ENCODE measurements at places on chromosomes 11 and 22.

DNA sequence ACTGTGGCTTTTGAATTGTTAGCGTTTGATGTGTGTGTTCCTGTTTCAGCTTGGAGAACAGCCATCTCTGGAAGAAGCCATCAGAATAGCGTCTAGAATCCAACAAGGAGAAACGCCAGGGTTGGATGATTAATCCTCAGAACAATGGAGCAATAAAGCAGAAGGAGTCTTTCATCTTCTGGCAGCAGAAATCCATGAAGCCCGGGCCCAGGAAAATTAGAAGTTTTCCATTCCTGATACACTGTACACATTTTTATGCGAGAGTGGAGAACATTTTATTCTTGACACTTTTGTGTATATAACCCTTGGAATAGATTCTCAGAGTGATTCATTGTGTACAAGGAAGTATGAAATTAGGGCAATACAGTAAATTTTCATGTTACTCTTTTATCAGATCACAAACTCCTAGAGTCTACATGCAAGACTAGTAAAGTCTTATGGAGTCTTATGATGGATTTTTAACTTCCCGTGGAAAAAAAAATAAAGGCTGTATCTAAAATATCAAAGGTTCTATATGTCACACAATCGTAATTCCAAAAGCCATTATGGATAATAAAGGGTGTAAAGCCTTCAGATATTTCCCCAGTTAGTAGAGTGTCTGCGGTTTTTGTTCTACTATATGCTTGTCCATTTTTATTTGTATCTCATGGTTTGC lies 45.9 kb upstream of the WEE1 start:
- ATAC-seq, result peak; percentile 67

DNA sequence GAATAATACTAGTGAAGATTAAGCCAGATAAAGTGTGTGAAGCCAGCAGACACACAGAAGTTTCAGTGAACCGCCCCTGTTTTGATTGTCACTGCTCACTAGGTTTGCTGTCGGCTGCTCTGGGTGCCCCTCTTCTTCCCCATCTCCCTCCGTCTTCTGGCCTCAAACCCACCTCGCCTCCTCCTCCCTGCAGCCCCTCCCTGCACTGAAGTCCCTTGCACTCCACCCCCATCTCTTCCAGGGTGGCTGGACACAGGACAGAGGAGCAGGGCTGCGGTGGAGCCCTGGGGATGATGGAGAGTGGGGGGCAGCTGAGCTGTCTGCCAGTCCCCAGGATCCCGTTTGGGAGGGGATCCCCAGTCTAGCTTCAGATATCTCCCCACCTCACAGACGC lies 53.5 kb downstream of the CYTH4 start:
- ATAC-seq, result no peak

DNA sequence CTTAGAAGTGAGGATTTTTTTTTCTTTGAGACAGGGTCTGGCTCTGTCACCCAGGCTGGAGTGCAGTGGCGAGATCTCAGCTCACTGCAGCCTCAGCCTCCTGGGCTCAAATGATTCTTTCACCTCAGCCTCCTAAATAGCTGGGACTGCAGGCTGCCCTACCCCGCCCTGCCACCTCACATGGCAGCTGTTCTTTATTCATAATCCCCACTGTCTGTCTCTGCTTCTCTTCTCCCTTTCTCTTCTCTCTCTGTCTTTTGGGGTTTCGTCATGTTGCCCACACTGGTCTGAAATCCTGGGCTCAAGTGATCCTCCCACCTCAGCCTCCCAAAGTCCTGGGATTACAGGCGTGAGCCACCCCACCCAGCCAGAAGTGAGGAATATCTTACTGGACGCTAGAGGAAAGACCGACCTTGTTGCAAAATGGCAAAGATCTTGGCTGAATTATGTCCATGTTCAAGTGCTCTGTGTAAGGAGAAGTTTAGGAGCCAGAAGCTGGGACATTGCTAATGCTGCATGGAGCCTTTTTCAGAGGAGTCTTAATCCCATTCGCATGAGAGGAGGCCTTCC lies 21.9 kb downstream of the KRTAP5-5 start:
- ATAC-seq, result no peak

GRCh38 chr11:131886201-131886600 lies 515.8 kb downstream of the NTM start:
- no peak for ATAC-seq

DNA sequence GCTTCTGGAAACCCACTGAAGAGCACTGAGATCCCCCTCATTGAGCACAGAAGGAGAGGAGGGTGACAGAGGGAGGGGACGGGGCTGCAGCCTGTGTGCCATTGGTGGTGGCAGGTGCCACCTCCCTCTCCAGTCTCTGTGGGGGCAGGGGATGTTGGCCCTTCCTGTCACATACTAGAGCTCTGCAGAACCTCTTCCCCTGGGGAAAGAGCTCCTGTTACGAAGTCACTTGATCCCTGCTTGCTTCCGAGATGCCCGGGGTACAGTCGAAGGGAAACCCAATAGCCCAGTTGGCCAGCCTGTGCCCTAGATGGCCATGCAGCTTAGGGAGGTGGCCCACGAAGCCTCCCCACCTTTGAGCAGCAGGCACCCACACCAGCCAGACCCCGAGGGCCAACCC lies 29.4 kb downstream of the DAGLA start:
- ATAC-seq, result no peak

GRCh38 chr11:1503708-1504104 lies 17.1 kb upstream of the MOB2 start:
- ATAC-seq, result peak; percentile 23

DNA sequence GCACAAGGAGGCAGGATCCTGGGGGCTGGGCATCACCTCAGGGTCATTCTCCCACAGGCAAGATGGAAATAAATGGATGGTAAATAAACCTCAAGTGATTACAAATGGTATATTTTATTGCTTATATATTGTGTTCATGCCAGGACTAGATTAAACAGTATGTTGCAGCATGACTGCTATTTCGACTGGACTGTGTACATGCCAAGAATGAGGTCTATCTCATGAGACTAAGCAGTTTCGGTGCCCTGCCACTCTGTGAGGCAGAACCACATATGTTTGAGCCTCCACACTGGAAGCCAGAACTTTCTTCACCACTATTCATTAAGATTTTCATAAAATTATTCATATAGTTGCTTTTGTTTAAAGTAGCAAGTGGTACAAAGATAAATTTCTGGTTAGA lies 140.2 kb downstream of the DDX10 start:
- no peak for ATAC-seq

DNA sequence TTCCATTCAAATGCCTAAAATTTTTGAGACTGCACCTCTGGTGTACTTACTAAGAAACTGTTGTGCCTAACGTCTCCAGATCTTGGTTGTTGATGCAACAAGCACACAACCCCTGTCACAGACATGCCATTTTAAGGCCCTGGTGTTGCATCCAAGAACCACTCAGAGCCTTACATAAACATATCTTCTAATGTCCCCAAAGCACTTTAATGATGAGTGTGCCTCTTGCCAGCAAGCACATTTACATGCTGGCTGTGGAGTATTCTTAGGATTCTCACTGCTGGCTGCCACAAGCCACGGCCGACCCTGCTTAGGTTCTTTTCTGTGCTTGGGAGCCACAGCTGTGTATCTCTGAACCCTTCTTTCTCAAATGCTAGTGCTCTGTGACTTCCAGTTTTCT lies 201.4 kb downstream of the ADAMTS15 start:
- ATAC-seq, result no peak

DNA sequence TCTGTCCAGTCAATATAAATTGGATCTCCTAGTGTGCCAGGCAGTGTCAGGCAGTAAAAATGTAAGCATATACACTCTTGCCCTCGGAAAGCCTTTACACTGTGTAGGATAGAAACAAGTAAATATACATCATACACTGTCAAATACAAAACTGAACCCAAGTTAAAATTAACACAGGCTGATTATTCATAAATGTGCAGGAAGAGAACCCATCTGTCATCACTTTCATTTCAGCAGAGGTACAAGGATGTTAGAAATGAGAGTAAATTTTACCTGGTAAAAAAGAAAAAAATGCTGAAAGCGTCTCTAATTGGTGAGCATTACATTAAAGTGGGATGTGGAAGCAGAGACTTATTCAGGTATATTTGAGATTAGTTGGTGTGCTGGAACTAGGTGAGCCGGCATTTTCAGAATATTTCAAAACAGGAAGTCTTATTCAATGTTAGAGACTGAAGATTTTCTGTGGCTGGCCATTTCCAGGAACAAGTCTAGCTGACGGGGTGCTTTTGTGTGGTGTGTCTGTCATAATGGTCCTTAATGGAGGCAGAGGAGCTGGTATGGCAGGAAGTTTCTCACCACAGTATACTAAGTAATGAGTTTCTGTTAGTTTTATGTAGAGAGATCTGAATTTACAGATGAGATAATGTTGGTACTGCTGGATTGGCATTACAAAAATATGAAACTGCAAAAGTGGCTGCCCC lies 192.6 kb downstream of the CASP12 start:
- ATAC-seq, result no peak

DNA sequence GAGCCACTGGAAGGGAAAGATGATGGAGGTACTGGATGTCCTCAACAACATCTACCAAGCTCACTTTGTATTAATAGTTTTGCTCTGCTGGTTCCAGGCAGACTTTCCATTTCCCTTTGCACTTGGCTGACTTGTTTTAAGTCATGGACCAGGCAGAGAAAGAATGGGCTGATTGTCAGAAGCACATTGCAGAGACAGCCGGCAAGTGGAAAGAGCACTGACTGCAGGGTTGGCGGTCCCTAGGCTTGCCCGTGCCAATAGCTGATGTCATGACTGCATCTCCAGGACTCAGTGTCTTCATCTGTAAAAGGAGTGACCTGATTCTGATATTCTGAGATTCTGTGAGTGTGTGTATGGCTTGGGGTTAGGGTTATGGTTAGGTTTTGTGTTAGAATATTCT lies 20.9 kb upstream of the NNMT start:
- no peak for ATAC-seq

DNA sequence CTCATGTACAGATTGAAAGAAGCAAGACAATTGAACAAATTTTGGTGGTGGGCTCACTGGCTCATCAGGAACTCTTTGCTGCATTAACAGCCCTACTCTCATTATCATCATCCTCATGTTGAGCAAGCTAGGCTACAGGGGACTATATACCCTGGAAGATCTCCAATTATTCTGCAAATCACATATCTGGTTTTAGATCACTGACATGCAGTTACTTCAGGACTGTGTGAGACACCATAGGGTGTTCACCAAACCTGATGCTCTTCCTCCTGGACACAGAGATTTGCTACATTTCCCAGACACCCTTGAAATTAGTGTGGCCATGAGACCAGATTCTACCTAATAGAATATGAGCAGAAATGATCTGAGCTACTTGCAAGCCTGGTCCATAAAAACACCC lies 23.0 kb upstream of the ME3 start:
- peak; percentile 26 for ATAC-seq

GRCh38 chr22:29268511-29269229 lies 602 bp downstream of the EWSR1 start:
- ATAC-seq, result peak; percentile 36

- no peak for ATAC-seq
Observed at GRCh38 chr11:102361086-102362031, 14.3 kb downstream of the BIRC2 start.

DNA sequence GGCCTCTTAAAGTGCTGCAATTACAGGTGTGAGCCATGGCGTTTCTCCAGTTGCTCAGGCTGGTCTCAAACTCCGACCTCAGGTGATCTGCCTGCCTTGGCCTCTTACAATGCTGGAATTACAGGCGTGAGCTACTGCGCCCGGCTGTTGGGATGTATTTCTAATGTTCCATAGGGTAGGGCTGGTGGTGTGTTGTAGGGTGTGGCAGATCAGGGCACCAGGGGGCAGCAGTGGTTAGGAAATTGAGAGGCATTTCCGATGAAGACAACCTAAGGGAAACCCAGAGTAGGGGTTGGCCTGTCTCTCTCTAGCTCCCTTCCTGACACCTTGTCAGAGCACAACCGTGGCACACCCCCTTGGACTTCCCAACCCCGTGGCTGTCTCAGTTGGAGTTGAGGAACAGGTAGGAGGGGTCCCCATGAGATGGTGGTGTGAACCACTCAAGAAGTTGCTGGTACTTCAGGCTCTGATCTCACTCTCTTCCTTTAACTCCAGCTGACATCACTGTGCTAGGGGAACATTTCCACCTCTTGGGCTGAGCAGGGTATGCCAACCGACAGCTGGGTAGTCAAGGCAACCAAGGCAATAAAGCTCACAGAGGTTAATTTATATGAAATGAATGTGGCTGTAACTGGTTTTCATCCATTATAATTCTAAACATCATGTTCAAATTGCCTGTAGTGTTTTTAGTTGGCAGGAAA lies 33.0 kb downstream of the YWHAH start:
- ATAC-seq, result peak; percentile 98

DNA sequence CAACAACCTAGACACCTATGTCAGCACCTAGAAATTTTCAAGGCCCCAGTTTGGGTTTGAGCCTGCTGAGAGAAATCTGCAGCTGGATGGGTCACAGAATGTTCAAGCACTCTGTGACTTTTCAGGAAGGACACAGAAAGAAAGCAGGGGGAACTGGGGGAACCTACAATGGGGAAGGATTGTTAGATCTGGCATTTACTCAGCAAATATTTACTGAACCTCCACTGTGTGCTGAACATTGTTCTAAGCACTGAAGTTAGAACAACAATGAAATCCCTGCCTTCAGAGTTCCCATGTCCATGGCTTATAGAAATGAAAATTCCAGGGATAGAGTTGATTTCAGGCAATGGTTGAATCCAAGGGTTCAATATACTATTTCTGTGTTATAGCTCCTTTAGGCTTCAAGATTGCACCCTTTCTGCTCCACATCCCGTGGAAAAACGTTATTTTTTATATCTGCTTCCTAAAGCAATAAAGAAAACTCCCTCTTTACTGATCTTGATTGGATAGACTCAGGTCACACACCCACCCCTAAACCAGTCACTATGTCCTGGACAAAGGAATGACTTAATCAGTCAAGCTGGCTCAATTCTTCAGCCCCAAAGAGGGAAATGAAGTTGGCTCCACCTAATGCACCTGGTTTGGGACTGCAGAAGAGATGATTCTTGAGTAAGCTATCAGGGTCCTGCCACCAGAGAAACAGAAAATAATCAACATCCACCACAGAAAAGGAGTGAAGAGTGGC lies 95.1 kb downstream of the OR5AK2 start:
- ATAC-seq, result no peak

DNA sequence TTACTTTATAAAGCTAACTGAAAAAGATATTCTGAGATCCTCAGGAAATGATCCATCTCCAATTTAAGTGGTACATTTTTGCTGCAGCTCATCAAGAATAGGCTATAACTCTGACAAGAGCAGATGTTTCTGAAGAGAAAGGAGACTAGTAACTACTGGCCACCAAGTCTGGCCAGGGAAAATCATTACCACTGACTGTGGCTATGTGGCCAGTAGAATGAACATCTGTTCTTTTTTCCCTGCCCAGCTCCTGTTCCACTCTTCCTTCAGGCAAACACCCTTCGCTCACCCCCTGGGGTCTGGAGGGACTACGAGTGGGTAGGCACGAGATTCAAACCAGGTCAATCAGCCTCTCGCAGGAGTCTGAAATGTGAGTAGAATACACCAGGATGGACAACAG lies 23.9 kb downstream of the TMEM123 start:
- ATAC-seq, result no peak

- ATAC-seq, result no peak
Observed at GRCh38 chr11:117898059-117898458, 21.6 kb upstream of the FXYD6 start.

GRCh38 chr11:2781408-2782274 lies 81.8 kb upstream of the KCNQ1OT1 start:
- ATAC-seq, result no peak

- no peak for ATAC-seq
Observed at GRCh38 chr11:98771791-98772190, 249.0 kb upstream of the CNTN5 start.

Measured in SK-N-SH treated with all-trans-retinoic acid at 6 μM for 48 hours (cell line).